ENCODE measurements at places on chromosomes 4 and X.

DNA sequence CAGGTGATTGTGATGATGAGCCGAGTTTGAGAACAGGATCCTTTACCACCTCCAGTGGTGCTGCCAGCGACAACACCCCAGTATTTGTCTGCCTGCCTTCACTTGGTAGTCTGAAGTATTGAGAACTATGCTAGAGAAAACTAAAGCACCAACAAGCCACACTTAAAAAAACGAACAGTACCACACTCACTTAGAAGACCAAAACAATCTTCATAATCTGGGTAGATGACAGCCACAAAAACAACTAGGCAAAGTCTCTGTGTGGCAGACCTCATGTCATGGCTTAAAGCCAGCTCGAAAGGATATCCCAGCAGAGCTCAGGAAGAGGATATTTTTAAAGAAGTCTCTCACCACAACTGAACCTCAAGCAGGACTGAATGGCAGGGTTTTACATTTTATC, 236.0 kb downstream of the GPC3 start:
- no peak for DNase-seq

- DNase-seq, result no peak
These were observed 777 bp upstream of the WDFY3 start for GRCh38 chr4:84967243-84967690.

DNA sequence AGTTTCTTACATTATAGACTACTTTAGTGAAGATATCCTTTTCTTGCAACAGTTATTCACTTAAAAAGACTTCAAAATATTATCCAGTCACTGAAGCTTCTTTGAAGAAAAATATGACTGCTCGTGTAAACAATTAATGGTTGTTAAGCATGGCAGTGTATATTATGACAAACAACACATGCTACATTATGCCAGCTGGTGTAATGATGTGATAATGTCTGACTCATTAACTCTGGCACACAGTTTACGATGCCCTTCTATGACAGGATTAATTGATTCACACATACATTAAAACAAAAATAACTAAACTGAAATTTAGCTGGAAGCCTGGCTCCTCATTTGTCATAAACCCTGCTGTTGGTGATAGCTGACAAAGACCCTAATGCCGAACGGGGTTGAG, 22.4 kb downstream of the GK2 start:
- no peak for DNase-seq

- no peak for DNase-seq
These were observed 859 bp downstream of the SMARCA1 start for GRCh38 chrX:129522184-129523078.

- no peak for DNase-seq
These were observed 357.2 kb upstream of the FAM241A start for GRCh38 chr4:111788099-111788498.

DNA sequence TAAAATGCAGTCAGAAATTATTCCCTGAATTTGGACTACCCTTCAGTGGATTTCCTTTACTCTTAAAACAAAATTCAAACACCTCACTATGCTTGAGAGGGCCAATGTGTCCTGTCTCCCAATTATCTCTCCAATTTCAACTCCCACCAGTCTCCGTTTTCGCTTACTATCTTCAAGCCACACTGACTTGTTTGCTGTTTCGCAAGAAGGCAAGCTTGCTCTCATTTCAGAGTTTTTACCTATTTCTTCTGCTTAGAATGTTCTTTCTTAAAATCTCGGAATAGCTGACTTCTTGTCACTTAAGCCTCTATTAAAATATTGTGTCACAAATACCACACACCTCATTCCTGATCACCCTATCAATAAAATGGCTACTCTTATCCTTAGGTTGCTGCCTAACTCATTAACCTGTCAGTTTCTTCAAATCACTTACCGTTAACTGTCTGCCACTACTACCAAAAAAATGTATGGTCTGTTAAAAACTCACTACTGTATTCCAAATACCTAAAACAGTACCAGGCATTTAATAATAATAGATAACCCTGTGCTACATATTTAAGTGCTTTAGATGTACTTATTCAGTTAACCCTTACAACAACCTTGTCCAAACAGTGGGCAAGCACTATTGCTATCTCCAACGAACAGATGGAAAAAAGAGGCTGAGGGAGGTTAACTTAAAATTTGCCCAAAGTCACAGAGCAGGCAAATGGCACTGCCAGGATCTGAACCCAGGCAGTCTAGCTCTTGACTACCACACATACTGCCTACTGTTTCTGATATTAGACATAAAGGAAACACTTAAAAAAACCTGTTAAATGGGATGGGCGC, 2.9 kb downstream of the UBA6 start:
- no peak for DNase-seq

DNA sequence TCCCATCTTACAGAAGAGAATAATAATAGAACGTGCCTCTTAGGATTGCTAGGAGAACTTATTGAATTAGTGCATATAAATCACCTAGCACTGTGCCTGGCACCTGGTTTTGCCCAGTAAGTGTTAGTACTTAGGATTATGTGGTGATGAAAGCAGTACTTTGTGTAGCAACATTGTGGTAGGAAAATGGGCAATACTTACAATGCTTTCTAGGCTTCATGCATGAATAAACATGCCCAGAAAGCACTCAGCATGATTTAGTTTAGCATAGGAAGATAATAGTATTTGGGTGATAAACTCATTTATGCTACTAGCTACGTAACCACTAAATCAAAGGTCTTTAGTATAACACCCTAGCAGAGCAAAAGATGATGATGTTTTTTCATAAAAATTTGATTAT, 105.6 kb downstream of the NEUROG2 start:
- DNase-seq, result no peak

- no peak for DNase-seq
These were observed 84.5 kb upstream of the DKK2 start for GRCh38 chr4:107120661-107121060.

- no peak for DNase-seq
These were observed 21.7 kb downstream of the KIAA0232 start for GRCh38 chr4:6804082-6804752.

DNA sequence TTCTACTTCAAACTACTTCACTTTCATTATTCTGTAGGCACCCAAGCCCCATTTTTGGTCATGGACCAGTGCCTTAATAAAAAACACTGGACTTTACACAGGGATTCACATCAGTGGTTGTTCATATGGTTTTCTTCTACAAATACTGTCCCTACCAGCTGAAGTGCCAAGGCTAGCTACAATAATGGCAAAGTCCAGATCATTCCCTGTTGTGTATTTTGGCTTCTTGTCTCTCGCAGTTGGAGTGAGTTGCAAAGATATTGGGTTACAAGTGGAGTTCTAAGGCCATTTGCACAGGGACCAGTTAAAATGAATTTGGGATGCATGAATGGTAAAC, 16.7 kb upstream of the ANKRD17 start:
- DNase-seq, result no peak

GRCh38 chr4:72496119-72496518, 72.9 kb downstream of the ADAMTS3 start:
- no peak for DNase-seq

DNA sequence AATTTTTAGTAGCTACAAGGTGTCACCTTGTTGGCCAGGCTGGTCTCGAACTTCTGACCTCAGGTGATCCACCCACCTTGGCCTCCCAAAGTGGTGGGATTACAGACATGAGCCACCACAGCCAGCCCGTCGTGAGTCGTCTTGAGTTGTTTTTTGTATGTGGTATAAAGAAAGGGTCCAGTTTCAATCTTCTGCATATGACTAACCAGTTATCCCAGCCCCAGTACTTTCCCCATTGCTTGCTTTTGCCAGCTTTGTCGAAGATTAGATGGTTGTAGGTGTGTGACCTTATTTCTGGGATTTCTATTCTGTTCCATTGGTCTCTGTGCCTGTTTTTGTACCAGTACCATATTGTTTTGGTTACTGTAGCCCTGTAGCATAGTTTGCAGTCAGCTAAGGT, 105.9 kb downstream of the OR13H1 start:
- no peak for DNase-seq

GRCh38 chrX:43718956-43719355, 62.9 kb downstream of the MAOA start:
- DNase-seq, result no peak

- no peak for DNase-seq
These were observed 824 bp downstream of the SASH3 start for GRCh38 chrX:129780441-129781105.

DNA sequence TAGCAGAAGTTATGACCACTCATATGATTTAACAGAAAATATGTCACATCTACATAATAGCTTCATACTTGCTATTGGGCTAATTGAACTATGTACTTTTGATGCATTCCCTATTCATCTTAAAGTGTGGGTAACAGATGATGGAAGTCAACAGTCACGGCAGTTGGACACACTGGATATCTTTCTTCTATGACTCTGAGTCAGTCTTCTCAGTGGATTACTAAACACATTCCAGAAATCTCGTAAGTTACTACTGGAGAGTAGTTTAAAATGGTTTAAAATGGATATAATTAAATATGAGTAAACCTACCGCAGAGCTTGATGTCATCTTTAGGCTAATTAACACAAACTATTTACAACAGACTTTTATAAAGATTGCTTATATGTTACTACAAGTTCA, 30.1 kb upstream of the CFAP299 start:
- no peak for DNase-seq

DNA sequence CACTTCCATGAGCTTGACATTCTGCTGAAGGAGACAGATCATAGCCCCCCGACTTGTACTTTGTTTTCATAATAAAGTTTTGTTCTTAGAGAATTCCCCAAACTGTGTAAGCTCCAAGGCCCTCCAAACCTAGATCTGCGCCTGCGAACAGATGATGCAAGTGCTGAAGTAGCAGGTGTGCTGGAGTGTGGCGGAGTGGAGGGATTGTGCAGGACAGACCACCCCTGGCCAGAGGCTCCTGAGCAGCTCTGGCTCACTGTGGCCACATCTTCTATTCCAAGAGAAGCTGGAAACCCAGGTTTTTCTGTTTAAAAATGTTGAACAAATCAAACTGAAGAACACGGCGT, 46.4 kb downstream of the TBC1D14 start:
- no peak for DNase-seq

- no peak for DNase-seq
These were observed 1.6 kb upstream of the ARMCX6 start for GRCh38 chrX:101619364-101619763.

- no peak for DNase-seq
These were observed 448.6 kb downstream of the PCDH18 start for GRCh38 chr4:137083571-137084135.

DNA sequence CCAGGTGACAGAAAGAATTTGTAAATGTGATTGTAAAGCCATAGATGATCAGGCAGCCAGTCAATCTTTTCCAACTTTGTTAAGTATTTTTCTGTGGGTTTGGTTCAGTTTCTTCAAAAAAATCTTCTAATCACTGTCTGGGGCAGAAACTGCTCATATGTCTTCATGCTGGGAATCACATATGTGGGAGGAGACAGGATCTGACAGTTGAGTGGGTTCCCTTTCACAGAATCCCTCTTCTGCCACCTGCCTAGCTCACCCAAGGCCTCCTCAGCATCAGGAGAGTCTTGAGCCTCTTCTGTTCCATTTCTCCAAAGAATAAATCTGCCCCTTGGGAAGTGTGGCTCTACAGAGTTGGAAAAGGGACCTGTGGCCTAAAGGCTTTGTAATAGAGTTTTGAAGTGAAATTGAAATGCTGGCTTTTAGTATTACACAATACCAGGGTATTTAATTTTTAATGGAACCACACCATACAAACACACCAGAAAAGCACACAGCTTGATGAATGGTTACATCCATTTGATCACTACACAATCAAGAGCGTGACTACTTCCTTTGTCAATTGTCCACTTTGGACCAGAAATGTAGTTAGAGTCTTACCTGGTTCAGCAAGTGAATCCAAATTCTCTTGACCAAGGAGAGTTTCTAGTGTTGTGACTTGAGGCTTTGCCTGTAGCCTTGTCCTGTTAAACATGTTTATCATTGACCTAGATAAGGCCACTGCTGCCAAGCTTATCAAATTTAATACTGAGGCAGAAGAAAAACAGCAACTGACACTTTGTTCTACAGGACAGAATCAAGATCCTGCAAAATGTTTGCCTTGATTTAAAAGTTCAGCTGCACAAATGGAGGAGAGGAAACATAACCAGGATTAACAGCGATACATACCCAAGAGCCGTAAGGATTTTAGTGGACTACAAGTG, 20.4 kb downstream of the MSMO1 start:
- no peak for DNase-seq

- no peak for DNase-seq
These were observed 18.8 kb downstream of the MSANTD1 start for GRCh38 chr4:3267576-3268394.

DNA sequence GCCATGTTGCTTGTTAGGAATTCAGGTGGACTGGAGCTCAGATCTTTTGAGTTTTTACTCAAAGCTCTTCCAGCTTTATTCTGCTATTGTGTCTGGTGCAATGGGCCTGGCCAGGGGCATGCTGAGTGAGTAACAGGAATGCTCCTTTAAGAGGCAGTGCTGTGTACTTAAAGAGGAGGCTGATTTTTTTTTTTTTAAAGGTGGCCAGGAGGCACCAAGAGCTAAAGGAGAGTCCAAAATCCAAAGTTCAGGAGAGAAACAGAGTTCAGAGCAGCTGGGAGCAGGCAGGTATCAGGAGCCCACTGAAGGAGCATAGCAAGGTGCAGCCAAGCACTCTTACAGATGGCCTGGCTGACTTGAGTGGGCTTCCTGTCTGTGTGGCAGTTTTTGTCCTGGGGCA, 178.7 kb downstream of the FMR1NB start:
- no peak for DNase-seq

DNA sequence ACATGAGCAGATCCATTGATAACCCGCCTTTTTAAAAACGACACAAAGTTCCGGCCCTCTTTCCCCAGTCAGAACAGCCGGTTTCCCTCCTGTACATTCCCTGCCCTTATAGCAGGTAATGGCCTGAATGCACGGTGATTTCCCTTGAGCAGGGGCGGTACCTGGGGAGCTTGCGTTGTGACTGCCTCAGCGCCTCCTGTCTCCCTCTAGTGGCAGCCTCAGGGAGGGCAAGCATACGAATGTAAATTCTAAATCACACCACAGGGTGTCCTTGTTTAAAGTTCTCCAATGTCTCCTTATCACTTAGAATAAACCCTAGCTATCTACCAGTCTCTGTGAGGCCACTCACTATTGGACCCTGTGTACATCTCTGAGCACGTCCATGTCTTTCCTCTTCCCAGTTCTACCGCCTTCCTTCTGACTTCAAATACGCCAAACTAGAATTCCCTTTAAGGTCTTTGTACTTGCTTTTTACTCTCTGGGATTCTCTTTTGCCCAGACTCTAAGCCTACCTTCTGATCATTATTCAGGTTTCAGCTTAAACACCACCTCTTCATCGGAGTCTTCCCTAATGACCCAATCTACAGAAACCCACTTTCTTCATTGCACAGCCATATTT, 18.4 kb upstream of the LDB2 start:
- DNase-seq, result peak; percentile 14

DNA sequence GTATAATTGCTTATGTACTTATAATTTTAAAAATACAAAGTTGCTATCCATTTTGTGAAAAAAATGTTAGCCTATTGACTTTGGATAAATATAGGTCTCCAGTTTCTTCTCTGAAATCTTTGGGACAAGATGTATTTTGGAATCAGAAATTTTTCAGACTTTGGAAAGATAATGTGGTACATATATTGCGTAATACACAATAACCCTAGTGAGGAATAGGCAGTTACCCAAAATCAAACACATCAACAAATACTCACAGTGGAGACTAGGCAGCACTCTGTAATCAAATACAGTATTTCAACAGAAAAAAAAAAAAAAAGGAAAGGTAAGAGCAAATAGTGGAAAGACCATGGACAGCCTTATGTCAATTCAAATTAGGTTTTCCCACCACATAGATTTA, 796.8 kb downstream of the ADGRL3 start:
- no peak for DNase-seq
